NCI-H1930 (cell line): ENCODE measurements at places on chromosomes 1 and 21.

- DNase-seq: no peak
Observed at GRCh38 chr1:205275133-205275532, 46.4 kb downstream of the NUAK2 start.

DNA sequence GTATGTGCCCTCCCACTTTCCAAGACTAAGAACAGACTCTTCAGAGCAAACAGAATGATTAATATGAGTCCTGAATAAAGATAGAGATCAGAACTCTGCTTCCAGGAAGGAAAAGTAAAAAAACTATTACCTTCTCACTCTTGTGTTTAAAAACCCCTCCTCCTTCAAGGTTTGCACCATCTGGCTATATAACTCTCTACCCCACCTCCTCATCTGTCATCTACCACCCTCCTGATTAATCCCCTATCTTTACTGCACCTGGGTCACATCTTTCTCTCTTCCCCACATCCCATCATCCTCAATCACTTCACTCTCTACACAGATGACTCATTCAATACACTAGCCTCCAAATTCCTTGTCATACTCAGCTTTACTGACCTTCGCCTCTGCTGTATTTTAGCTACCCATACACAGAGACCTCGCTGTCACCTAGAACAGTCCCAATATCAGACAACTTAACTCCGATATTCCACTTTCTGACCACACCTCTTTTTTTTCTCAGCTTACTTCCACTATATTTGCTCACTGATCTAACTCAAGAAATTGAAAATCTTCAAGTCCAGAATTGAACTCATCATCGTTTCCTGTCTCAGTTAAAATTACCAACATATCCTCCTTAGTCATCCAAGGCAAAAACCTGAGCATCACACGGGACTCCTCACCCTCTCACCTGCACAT lies 3.7 kb downstream of the SCMH1 start:
- no peak for DNase-seq

DNA sequence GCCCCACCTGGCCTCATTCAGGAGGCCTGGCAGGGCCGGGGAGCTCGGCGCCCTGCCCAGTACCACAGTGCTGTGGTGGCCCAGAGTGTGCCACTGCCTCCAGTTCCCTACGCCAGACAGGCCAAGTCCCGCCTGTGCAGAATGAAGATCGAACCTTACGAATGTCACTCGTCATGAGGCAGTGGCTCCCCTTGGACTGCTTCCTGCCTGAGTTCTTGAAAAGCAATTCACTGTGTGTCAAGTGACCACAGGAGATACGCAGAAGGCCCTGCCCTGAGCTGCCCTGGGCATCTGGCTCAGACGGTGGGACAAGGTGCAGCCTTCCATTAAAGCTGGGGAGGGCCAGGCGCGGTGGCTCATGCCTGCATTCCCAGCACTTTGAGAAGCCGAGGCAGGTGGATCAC lies 49.6 kb upstream of the LRP8 start:
- DNase-seq: no peak

DNA sequence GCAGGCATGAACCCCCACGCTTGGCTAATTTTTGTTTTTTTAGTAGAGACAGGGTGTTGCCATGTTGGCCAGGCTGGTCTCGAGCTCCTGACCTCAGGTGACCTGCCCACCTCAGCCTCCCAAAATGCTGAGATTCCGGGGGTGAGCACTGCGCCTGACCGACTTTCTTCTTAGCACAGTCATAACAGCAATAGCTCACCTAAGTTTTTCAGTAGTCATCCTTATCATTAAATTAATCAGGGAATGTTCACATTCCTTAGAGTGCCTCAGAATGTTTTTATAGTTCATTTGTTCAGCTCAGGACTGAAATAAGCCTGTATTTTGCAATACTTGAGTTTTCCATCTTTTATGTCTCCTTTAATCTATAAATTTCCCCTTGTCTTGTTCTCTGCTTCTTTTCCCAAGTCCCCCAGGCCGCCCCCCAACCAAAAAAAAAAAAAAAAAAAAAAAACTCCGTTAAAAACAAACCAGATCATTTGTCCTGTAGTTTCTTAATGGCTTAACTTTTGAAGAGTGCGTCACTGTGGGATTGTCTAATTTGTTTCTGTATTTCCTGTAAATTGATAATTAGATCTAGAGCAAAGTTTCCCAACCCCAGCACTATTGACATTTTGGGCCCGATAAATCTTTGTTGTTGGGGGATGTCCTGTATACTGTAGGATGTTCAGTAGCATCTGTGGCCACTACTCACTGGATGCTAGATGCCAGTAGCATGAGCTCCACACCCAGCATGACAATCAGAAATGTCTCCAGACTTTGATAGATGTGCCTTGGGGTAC lies 120.7 kb downstream of the ITSN1 start:
- no peak for DNase-seq

DNA sequence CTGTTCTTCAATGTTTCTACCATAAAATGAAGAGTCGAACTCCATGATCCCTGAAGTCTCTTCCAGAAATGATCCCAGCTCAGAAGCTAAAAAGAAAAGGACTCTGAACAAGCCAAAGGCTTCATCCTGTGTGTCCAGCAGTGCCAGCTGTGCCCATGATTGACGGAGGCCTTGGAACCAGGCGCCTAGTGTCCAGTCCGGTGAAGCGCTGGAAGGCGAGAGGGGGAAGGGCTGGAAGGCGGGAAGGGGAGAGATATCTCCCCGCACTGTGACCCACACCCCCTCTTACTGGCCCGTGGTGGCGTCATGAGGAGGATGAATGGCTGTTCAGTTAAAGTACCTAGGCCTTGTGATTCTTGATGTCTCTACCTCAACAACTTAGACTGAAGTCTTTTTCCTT lies 10.4 kb upstream of the PLEKHA6 start:
- DNase-seq: no peak

- no peak for DNase-seq
Observed at GRCh38 chr21:33688353-33688752, 46.1 kb downstream of the ITSN1 start.

- no peak for DNase-seq
Observed at GRCh38 chr21:41745026-41745820, 21.6 kb downstream of the RIPK4 start.

DNA sequence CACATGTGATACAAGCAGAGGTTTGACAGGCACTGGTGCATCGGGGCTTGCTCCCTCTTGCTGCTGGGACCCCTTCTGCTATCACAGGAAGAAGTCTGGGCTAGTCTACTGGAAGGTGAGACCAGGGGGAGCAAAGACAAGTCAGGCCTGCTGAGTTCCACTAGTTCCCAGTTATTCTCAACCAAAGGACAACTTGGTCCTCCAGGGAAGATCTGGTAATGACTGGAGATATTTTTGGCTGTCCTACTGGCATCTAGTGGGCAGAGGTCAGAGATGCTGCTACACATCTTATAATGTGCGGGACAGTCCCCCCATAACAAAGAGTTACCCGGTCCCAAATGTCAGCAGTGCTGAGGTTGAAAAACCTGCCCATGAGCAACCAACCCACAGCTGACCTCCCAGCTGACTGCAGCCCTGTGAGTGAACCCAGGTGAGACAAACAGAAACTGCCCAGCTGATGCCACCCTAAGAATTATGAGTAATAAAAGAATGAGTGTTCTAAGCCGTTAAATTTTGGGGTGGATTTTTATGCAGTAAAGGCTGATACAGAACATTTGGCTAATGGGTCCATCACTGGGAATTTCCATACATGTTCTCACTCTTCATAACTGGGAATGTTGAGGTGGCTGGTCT lies 71.6 kb downstream of the NENF start:
- DNase-seq: no peak
